ENCODE measurements at places on chromosomes 1 and 21. TPM values are rescaled to one million over a fixed set of nuclear protein-coding genes. Genes with fewer than 3 reads are reported as not detected.

GRCh38 chr1:236568285-236568894, 35.9 kb downstream of the HEATR1 start:
- no peak for DNase-seq

GRCh38 chr1:59006289-59006658, 222.4 kb upstream of the JUN start:
- DNase-seq = no peak

DNA sequence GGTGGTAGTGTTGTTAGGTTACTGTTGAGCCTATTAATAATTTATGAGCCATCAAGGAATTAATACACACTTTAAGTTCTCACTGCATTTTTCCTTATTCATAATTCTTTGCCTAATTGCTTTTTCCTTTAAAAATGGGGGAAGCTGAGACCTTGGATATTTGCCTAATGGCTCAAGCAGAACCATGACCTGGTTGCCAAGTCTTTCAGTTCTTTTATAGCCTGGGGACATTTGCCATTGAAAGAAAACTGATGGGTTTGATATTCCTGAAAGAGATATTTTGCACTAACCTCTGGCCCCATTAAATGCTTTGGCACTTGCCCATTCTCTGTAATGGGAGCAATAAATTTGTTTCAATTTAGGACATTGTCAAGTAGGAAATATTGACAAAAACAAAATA, 18.5 kb upstream of the LRRC53 start:
- DNase-seq = no peak

GRCh38 chr1:229249854-229250644, 20.9 kb upstream of the RAB4A start:
- DNase-seq = no peak

DNA sequence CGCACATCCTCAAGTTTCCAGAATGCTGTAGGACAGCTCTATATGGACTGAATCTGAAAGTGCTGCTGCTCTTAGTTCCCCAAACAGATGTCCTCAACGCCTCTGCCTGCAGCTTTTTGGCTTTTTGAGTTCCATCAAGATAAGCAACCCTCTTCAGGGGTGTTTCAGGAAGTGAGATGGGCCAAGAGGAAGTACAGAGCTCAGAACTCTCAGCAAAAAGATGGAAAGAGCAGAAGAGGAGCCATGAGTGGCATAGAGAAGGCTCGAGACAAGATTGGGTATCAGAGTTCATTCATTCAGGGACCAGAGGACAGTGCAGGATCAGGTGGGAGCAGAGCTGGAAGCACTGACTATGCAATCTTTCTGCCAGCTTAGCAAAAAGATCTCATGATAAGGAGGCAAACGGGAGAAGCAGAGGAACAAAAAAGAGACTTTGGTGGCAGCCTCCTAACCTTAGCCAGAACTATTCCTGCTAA, at the start of the genes ADORA3 and TMIGD3:
TSS of gene ADORA3 (minus strand) at position 49 of the 476 bp plus-strand sequence. CDS start 279 bp downstream, outside the sequence.
TSS of gene TMIGD3 (minus strand) at position 49 of the 476 bp plus-strand sequence. CDS start 279 bp downstream, outside the sequence.
- no peak for DNase-seq

DNA sequence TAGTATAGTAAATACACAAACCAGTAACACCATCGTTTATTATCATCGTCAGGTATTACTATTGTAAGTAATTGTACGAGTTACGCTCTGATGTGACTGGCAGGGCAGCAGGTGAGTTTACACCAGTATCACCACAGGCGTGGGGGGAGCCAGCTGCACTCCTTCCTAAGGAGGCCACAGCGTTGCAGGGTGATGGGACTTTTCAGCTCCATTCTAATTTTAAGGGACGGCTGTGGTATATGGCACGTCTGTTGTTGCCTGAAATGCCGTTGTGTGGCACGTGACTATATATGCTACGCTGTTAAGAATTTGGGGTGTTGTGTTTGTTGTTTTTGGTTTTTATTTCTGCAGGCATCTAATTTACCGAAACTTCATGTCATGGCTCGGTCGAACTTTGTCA, 164.8 kb upstream of the COL6A1 start:
- no peak for DNase-seq

- DNase-seq = no peak
Observed at GRCh38 chr1:208204779-208205178, 39.4 kb downstream of the PLXNA2 start.

GRCh38 chr21:46600305-46600704, 4.6 kb downstream of the S100B start:
- no peak for DNase-seq

DNA sequence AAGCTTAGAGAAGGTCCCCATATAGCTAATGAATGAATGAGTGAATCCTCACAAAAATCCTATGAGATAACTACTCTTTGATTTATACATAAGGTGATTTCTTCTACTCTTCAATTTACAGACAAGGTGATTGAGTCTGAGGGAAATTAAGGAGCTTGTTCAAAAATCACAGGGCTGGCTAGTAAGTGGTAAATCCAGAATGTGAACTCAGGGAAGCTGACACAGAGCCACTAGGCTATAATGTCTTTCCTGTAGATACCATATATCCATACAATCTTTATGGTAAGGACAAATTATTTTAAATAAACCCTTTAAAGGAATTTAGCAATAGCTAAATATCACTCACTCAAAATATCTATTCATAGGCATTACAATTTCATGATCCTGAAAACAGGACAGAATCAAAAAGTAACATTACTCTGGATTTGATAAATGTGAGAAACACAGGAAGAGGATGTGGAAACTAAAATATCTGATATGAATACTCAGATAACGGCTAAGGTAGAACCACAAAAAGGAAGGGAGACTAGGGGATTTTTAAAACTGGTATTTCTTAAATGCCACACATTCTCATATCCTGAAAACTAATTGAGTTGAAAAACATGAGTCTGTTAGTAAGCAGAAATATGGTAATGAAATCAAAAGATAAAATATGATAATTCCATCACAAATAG, 108.2 kb downstream of the NBPF12 start:
- DNase-seq = no peak

GRCh38 chr1:222769181-222769580, 32.2 kb downstream of the FAM177B start:
- DNase-seq = no peak

DNA sequence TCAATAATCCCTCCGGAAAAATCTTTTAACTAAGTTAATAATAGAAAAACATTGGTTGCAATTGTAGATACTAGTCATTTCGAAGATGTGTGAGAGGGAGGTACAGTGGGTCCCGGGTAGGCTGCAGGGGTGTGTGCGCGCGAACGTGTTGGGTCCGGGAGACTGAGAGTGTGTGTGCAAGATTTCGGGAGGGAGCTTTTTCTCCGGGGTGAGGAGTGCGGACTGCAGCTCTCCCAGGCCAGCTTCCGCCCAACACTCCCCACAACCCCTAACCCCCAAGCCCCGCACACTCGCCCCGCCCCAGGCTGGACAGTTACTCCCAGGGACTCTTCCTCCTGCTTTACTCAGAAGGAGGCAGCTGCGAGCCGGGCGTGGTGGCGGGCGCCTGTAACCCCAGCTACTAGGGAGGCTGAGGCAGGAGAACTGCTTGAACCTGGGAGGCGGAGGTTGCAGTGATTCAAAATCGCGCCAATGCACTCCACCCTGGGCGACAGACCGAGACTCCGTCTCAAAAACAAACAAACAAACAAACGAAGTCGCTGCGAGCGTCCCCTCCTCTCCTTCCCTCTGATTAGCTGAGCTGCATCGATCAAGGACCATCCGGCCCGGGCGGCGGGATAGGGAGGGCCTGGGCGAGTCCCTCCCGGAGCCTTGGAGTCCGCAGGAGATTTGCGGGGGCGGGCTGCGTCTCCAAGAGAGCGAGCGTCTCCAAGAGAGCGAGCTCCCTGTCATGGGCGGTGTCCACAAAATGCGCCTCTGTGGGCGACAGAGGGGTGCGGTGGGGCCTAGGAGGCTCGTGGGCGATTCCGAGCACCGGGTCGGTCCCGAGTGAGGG, 28.3 kb upstream of the PPM1J start:
- no peak for DNase-seq

DNA sequence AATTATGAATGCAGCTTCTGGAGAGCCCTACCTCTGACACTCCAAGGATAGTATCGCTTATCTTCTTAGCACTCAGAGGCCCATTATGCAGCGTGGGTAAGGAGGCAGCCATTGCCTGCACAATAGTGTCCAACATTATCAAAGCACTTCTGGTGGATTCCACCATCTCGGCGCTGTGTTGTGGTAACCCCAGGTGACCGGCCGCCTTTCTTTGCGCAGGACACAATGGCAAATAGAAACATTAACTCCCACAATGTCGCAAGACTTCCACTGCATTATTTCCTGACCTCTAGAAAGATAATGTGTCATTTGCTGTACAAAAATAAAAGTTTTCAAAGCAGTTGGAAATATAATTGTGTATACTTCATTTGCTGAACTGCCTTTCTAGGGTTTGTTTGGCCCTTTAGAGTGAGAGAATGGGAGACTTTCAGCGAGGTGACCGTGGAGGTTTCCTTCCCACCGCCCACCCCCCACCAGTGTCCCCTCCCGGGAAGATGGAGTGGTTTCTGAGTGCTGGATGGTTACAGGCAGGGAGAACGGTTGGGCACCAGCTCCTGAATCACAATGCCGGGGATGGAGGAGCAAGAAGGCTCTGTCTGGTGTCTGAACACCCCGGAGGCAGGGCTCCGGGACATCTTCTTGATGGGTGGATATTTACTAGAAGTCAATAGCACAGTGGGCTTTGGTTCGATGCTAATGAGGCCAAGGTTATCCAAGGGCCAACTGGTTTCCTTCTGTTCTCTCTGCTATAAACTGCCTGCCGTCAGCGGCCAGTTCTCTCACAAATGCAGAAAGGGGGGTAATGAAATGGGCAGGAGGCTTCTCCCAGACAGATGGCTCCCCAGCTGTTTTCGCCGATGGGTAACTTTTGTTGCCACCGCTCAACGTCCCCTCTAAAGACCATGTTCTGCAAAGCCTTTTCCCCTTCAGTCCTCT, 215.4 kb upstream of the PROX1 start:
- no peak for DNase-seq

GRCh38 chr1:17886386-17886785, 131.3 kb downstream of the ACTL8 start:
- no peak for DNase-seq

GRCh38 chr1:184021728-184022127, 15.8 kb downstream of the COLGALT2 start:
- no peak for DNase-seq

DNA sequence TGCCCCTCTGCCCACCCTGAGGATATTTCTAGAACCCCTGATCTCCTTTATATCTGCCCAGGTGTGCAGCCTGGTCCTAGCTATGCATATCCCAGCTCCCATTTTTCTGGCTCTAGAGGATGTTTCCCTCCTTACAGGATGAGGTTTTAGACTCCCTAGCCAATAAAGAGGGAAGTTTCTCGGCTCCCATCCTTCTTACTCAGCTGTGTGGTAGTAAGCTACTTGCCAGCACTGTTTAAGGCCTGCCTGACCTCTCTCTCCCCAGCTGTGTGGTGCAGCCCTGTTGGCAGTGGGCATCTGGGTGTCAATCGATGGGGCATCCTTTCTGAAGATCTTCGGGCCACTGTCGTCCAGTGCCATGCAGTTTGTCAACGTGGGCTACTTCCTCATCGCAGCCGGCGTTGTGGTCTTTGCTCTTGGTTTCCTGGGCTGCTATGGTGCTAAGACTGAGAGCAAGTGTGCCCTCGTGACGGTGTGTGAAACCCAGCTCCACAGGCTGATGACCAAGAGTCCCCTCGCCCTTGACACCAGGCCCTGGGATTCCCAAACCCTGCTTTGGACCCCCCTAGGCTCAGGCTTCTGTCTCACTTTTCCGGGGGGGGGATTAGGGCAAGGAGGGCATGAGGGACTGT, 7.8 kb upstream of the P3R3URF start:
- no peak for DNase-seq

- no peak for DNase-seq
Observed at GRCh38 chr1:24101796-24102586, 9.9 kb downstream of the MYOM3 start.

DNA sequence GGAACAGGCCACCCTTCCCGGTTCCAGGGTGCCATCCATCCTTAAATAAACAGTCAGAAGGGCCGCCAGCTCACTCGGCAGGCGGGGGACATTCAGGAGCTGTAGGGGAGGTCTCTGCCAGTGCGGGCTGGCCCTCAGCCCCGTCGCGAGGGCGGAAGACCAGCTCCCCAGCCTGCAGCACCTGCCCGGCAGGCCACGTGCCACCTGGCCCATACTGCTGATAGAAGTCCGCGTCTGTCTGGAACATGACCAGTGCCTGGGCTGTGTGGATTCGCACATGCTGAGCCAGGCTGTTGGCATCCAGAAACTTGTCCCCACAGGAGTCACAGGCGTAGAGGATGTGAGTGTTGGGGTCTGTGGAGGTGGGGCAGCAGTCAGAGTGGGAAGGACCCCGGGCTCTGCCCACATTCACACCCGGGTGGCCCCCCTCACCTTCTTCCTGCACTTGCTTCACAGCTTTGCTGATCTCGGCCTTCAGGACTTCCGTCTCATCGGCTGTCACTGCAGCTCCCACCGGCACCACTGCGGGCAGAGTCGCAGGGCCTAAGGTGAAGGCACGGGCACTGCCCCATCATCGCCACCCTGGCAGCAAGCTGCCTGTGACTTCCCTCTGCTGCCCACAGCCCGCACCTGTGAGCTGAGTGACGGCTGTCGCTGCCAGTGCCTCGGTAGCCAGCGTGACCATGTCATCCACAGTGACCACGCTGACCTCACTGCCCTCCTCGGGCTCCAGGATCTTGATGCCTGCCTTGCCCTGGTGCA, 33.8 kb downstream of the ZBTB17 start:
- no peak for DNase-seq

DNA sequence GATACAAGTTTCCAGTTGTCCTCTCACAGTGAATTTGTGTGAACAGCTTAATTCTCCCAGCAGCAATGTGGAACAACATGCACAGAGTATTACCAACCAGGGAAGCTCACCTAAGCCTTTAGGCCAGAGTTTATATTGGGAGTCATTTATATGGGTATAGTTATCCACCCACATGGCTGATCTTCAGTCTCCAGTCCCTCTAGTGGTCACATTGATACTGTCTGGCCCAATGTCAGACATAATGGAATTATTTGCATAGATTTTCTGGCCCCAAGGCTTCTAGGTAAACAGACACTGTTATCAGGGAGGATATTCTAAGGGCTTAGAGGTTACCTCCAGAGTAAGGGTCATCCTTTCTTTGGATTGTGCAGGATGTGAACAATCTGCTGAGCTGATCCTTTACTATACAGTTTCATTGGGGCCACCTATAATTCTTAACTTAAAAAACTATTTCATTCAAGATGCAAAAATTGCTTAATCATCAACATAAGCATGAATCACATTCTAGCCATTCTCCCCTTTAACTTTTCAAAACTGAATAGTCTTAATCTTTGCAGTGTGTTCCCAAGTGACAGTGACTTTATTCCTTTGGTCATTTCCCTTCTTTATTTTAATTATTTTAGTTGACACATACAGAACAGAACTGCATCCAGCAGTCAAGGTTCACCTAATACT, 210.9 kb downstream of the LTN1 start:
- no peak for DNase-seq

DNA sequence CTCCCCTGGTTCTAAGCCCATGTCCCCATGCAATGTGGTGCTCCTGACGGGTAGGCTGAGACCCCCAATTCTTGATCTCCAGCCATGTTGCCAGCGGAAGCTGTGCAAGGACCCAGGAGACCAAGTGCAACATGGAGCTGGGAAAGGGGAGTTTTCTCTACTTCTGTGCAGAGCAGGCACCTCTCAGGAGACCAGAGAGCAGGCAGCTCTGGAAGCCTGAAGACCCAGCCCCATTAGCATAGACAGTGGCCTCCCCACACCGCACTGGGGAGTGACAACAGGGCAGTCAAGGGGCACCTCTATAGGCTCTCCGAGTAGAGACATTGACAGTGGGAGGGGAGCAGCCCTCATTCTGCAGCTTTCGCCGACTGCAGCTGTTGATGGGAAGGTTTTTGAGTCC, 410.2 kb downstream of the MATN1 start:
- DNase-seq = no peak

Gene HIVEP3
- total RNA-seq = 6.6 TPM

Gene C4BPA
- total RNA-seq = not detected

Gene NPHS2
- total RNA-seq = not detected

Gene PTPRC
- 24.2 TPM for total RNA-seq

Gene AMY2A
- total RNA-seq = not detected

Gene FCRL5
- total RNA-seq = 0.12 TPM

Gene HUNK
- total RNA-seq = 0.38 TPM

Gene CAPN8
- 0.21 TPM for total RNA-seq

Measured in left cardiac atrium (tissue), 4 donors.